ENCODE measurements at places on chromosomes 12 and 14.

- DNase-seq: no peak
These were observed 103.1 kb downstream of the HELB start for GRCh38 chr12:66405395-66405794.

- DNase-seq: no peak
These were observed at the start of gene COCH for GRCh38 chr14:30874120-30874998. COCH (plus strand) TSS chr14:30874559; CDS start chr14:30874939, 380 bp downstream.

GRCh38 chr12:29889737-29890136 lies 106.0 kb upstream of the TMTC1 start:
- no peak for DNase-seq

GRCh38 chr12:51702587-51702986 lies 111.6 kb downstream of the SCN8A start:
- no peak for DNase-seq

- no peak for DNase-seq
These were observed 22.9 kb downstream of the ANKRD9 start for GRCh38 chr14:102486513-102487203.

- no peak for DNase-seq
These were observed 6.5 kb downstream of the TAS2R19 start for GRCh38 chr12:11015775-11016430.

- DNase-seq: no peak
These were observed 1.7 kb downstream of the CDK17 start for GRCh38 chr12:96398424-96399119.

- DNase-seq: no peak
These were observed 22.7 kb upstream of the ANKRD9 start for GRCh38 chr14:102532204-102532658.

GRCh38 chr12:55877824-55878223 lies 35.1 kb upstream of the MMP19 start:
- DNase-seq: no peak

GRCh38 chr14:49982501-49982951 lies 89.6 kb downstream of the ARF6 start:
- no peak for DNase-seq

- no peak for DNase-seq
These were observed 106.0 kb downstream of the KIF26A start for GRCh38 chr14:104244221-104245011.

- DNase-seq: no peak
These were observed 79.5 kb downstream of the DDX51 start for GRCh38 chr12:132064631-132065030.

All from thoracic aorta (tissue), 2 donors.